ENCODE measurements at places on chromosomes 12 and 14.

GRCh38 chr14:104803280-104803911 lies 2.5 kb downstream of the ZBTB42 start:
- no peak for DNase-seq

DNA sequence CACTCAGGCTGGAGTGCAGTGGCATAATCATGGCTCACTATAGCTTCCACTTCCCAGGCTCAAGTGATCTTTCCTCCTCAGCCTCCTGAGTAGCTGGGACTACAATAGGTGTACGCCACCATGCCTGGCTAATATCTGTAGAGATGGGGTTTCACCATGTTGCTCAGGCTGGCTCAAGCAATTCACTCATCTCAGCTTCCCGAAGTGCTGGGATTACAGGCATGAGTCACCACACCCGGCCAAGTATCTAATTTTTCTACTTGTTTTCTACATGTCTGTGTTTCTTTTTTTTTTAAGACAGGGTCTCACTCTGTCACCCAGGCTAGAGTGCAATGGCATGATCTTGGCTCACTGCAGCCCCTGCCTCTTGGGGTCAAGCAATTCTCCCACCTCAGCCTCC lies 119.7 kb upstream of the MED13L start:
- no peak for DNase-seq

- no peak for DNase-seq
Observed at GRCh38 chr12:101761350-101761749, 22.1 kb upstream of the SYCP3 start.

GRCh38 chr14:81521356-81521755 lies 12.3 kb downstream of the SEL1L start:
- DNase-seq = no peak

- peak; percentile 85 for DNase-seq
Observed at GRCh38 chr14:51860164-51860824, at the start of gene GNG2. Gene GNG2, plus strand, starts transcription at chr14:51860612. Its CDS starts 90,067 bp downstream, at chr14:51950679.

- DNase-seq = no peak
Observed at GRCh38 chr14:22210026-22210425, 379.0 kb downstream of the DAD1 start.

- DNase-seq = no peak
Observed at GRCh38 chr12:67354966-67355365, 85.8 kb downstream of the CAND1 start.

DNA sequence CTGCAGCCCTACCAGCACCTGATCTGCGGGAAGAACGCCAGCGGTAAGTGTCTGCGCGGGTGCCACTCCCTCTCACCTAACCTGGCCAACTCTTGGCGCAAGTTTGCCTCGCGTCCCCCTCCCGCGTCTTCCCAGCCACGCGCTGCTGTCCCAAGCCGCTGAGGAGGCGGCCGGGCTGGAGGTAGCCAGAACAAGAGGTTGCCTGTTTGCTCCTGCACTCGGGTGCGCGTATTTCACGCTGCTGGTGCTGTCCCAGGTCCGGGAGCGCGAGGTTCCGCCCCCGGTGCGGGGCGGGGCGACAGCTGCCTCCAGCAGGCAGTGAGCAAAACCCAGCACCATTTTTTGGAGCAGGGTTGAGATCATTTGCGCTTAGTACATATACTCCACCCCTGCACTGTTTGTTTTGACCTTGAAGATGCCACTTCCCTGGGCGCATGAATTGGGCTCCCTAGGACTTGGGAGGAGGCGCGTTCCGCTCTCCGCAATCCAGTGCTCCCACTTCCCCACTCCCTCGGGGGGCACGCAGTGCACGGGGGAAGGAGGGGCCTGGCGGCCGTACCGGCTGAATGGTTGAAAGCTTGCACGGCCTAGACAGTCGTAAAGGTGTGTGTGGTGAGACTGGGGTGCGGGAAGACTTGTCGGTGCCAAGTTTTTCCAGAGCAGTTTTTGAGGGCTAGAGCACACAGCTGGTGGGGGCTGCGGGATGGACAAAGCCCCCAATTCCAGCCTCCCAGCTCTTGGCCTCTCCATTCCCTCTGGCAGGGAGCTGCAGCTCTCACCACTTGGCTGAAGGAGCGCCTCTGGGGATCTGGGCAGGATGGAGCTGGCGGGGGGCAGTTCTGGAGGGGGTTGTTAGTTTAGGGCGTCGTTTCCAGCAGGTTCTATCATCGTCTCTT lies 226.9 kb upstream of the CRY1 start:
- peak; percentile 64 for DNase-seq

DNA sequence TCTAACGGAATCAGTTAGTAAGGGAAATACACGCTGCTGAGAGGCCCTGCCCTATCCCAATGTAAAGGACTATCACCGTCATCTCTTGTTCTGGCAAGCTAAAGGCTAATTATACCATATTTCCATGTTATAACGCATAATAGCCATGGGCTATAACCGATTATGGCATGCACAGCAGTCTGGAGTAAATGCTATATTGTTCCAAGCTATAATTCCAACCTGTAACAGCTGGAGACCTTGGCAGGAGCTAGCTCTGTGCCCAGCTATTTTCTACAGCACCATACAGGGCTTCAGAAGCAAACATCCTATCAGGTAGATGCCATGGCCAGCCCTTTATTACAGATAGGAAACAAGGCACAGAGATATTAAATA lies 26.3 kb downstream of the SYNE3 start:
- DNase-seq = no peak

Data from AG20443 (cell line).